ENCODE measurements at places on chromosomes 7 and 10. TPM values are rescaled to one million over a fixed set of nuclear protein-coding genes. Genes with fewer than 3 reads are reported as not detected.

HYAL4 gene
- total RNA-seq: not detected

DNA sequence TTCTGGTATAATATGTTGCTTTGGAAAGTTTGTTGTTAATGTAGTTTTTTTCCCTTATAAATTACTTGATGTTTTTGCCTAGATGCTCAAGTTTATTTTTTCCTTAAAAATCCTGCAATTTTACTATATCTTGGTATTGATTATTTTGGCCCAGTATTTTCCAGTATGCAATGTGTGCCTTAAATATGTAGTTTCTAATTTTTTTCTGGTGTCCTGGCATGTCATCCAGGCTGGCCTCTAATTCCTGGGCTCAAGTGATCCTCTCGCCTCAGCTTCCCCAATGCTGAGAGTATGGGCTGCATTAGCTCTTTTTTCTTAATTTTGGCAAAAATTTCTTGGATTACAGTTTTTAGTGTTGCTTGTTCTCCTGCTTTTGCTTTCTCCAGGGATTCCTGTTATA is 57.6 kb downstream of the BMPR1A start:
- H3K4me3 ChIP-seq: no peak overlapping the region
- no peak for DNase-seq
- no peak overlapping the region for H3K27ac ChIP-seq
- H3K27me3 ChIP-seq: no peaks in the 10 kb centered on the region
- H3K36me3 ChIP-seq: no peaks in the 10 kb centered on the region

GRCh38 chr7:43480581-43480980 is 102.3 kb upstream of the STK17A start:
- H3K27me3 ChIP-seq: peaks cover 18% of the 10 kb centered on the region
- H3K27ac ChIP-seq: no peak overlapping the region
- DNase-seq: no peak
- no peaks in the 10 kb centered on the region for H3K36me3 ChIP-seq
- no peak overlapping the region for H3K4me3 ChIP-seq

PTN gene
- total RNA-seq: not detected

DNA sequence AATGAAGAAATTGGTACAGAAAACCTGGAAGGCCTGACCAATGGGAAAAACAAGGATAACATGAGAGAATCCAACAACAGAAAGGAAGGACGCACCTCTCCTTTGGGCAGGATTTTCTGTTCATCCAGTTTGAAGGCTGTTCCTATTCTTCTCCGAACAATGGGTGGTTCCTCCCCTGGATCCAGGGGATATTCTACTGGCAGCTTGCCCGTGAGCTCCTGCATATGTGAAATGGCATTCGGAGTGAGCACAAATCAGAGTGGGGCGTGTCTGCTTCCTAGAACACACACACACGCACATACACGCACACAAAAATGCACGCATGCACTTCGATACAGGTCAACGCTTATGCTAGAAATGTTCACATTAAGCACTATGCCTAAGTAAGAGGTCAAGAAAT is 83.5 kb downstream of the PRPF18 start:
- no peaks in the 10 kb centered on the region for H3K4me1 ChIP-seq
- no peak overlapping the region for H3K27ac ChIP-seq
- H3K36me3 ChIP-seq: no peaks in the 10 kb centered on the region
- H3K27me3 ChIP-seq: no peaks in the 10 kb centered on the region
- H3K4me3 ChIP-seq: no peak overlapping the region
- no peak for DNase-seq

GRCh38 chr7:41732436-41732785 is 29.5 kb upstream of the INHBA start:
- peaks cover 8% of the 10 kb centered on the region for H3K4me1 ChIP-seq
- DNase-seq: no peak
- H3K4me3 ChIP-seq: no peak overlapping the region
- no peaks in the 10 kb centered on the region for H3K36me3 ChIP-seq
- H3K27me3 ChIP-seq: peaks cover 18% of the 10 kb centered on the region
- H3K27ac ChIP-seq: no peak overlapping the region

GRCh38 chr10:126723226-126723625 is 52.7 kb upstream of the C10orf90 start:
- no peak overlapping the region for H3K27ac ChIP-seq
- no peak overlapping the region for H3K4me3 ChIP-seq
- no peaks in the 10 kb centered on the region for H3K27me3 ChIP-seq
- DNase-seq: no peak
- no peaks in the 10 kb centered on the region for H3K4me1 ChIP-seq

DNA sequence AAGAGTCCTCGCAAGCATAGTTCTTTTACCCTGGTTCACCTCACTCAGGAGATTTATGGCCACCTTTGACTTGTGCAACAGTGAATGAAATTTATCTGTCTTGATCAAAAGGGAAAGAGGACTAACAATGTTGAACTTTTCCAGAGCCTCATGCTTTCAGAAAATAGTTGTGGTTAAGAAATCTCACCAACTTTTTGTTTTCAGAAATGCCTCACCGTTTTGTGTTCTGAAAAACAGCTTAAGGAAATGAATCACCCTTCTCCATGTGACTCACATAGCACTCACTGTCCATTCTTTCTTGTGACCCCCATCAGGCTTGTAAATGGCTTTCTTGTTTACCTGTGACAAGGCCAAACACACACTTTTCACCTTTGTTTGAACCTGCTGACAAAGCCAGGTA is 148.6 kb upstream of the FAM3C start:
- H3K4me3 ChIP-seq: no peak overlapping the region
- H3K4me1 ChIP-seq: peaks cover 35% of the 10 kb centered on the region
- peak overlapping the region; percentile 64 for H3K27ac ChIP-seq
- DNase-seq: no peak
- H3K27me3 ChIP-seq: no peaks in the 10 kb centered on the region

DNA sequence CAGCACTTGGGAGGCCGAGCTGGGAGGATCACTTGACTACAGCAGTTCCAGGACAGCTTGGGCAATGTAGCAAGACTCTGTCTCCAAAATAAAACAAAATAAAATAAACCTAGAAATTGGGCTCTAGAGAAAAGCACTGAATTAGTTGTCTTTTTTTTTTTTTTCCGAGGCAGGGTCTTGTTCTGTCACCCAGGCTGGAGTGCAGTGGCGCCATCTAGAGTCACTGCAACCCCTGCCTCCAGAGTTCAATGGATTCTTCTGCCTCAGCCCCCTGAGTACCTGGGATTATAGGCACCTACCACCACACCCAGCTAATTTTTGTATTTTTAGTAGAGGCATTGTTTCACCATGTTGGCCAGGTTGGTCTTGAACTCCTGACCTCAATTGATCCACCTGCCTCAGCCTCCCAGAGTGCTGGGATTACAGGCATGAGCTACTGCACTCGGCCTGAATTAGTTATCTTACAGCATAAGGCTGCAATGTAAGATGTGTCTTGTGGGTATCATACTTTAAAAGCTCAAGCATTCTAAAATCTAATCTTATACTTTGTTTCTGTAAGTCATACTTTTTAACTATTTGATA is 12.8 kb downstream of the MEIG1 start:
- DNase-seq: peak; percentile 62
- H3K4me1 ChIP-seq: peaks cover 8% of the 10 kb centered on the region
- no peaks in the 10 kb centered on the region for H3K36me3 ChIP-seq
- peaks cover 7% of the 10 kb centered on the region for H3K27me3 ChIP-seq

OR6B1 gene
- not detected for total RNA-seq

- H3K27ac ChIP-seq: no peak overlapping the region
- no peaks in the 10 kb centered on the region for H3K36me3 ChIP-seq
- no peak for DNase-seq
- no peaks in the 10 kb centered on the region for H3K27me3 ChIP-seq
- H3K4me1 ChIP-seq: no peaks in the 10 kb centered on the region
These were observed 54.7 kb downstream of the DPYSL4 start for GRCh38 chr10:132241496-132241895.

DNA sequence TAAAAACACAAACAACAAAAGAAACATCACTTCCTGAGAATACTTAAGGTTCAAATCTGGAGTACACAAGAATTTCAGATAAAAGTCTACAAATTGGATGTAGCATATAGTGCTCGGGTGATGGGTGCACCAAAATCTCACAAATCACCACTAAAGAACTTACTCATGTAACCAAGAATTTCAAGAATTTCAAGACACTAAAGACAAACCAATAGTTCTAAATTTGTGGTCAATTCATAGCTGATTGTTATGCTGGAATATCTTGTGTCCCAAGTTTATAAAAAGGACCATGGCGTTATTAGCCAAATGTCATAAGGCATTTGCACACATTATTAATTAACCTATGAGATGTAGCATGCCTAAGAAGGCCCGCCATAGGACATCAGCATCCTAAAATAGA is 1204.1 kb upstream of the AUTS2 start:
- DNase-seq: no peak
- H3K36me3 ChIP-seq: no peaks in the 10 kb centered on the region
- no peak overlapping the region for H3K27ac ChIP-seq
- no peaks in the 10 kb centered on the region for H3K4me1 ChIP-seq
- H3K27me3 ChIP-seq: no peaks in the 10 kb centered on the region
